ENCODE measurements at places on chromosomes 2 and 18. TPM values are rescaled to one million over a fixed set of nuclear protein-coding genes. Genes with fewer than 3 reads are reported as not detected.

- H3K36me3 ChIP-seq: no peaks in the 10 kb centered on the region
- H3K4me3 ChIP-seq: no peak overlapping the region
- no peaks in the 10 kb centered on the region for H3K4me1 ChIP-seq
Observed at GRCh38 chr2:102460467-102460866, 12.6 kb upstream of the SLC9A4 start.

DNA sequence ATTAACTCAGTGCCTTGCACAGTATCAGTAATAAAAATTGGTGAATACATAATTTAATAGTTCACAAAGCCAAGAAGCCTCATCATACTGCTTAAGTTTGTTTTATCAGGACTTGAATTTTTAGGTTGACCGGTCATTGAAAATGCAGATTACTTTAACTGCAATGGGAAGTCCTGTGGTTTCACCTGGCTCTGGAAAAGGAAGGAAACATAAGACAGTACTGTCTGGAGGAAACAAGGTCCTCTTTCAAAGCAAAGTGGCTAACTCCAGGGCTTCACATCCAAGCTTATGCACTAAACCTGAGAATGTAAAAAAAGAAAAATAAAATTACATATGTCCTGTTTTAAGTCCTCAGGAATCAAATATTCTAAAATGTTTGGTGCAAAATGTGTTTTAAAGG is 119.7 kb downstream of the DLGAP1 start:
- H3K36me3 ChIP-seq: no peaks in the 10 kb centered on the region
- H3K27ac ChIP-seq: no peak overlapping the region
- no peak overlapping the region for H3K4me3 ChIP-seq
- no peaks in the 10 kb centered on the region for H3K4me1 ChIP-seq

Gene NEU2
- total RNA-seq: not detected

- H3K36me3 ChIP-seq: no peaks in the 10 kb centered on the region
- no peak overlapping the region for H3K27ac ChIP-seq
- H3K4me3 ChIP-seq: no peak overlapping the region
Observed at GRCh38 chr18:46629361-46629760, 27.7 kb downstream of the LOXHD1 start.

- no peak overlapping the region for H3K27ac ChIP-seq
- no peaks in the 10 kb centered on the region for H3K27me3 ChIP-seq
- no peak for DNase-seq
- H3K36me3 ChIP-seq: no peaks in the 10 kb centered on the region
Observed at GRCh38 chr2:122980671-122981070, 1044.4 kb upstream of the CNTNAP5 start.

Gene BBS5
- total RNA-seq: 4.7 TPM

Gene RANBP2
- total RNA-seq: 43.5 TPM

GRCh38 chr2:96325884-96326255 is 753 bp downstream of the ITPRIPL1 start:
- no peak for DNase-seq
- no peaks in the 10 kb centered on the region for H3K36me3 ChIP-seq
- H3K4me1 ChIP-seq: peaks cover 27% of the 10 kb centered on the region
- H3K27ac ChIP-seq: peak overlapping the region; percentile 58
- H3K4me3 ChIP-seq: peak overlapping the region; percentile 51

Data from vagina (tissue), 2 donors.